Umbilical cord (tissue), 2 donors: ENCODE measurements at places on chromosomes 6 and 20. TPM values are rescaled to one million over a fixed set of nuclear protein-coding genes. Genes with fewer than 3 reads are reported as not detected.

PCED1A gene
- 16.9 TPM for total RNA-seq

GRCh38 chr6:21382821-21383449 is 210.6 kb upstream of the SOX4 start:
- no peak for DNase-seq

HTR1E gene
- total RNA-seq: 1.9 TPM

TREML2 gene
- 0.72 TPM for total RNA-seq

SOX18 gene
- total RNA-seq: 8.7 TPM

- no peak for DNase-seq
Measured at GRCh38 chr6:82711105-82711827, 347.6 kb downstream of the TPBG start.

SRXN1 gene
- 22.1 TPM for total RNA-seq

GRCh38 chr6:46207174-46207573 is 36.4 kb upstream of the ENPP5 start:
- DNase-seq: no peak

DNA sequence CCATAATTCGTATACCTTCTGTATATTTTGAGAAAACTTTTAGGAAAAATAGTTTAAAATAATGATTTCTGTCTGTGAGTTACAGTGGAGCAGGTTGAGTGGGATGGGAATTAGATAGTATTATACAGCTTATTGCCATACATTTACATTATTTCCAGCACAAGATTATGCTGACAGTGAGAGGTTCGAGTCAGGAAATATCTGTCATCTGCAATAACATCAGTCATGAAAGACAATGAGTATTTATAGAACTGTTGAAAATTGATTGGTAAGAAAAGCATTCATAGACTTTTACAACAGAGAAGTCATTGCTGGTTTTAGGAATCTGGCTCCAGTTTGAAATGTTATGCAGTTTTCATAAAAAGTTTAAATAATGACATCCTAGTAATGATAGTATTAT is 45.9 kb downstream of the FAM135A start:
- DNase-seq: no peak

DNA sequence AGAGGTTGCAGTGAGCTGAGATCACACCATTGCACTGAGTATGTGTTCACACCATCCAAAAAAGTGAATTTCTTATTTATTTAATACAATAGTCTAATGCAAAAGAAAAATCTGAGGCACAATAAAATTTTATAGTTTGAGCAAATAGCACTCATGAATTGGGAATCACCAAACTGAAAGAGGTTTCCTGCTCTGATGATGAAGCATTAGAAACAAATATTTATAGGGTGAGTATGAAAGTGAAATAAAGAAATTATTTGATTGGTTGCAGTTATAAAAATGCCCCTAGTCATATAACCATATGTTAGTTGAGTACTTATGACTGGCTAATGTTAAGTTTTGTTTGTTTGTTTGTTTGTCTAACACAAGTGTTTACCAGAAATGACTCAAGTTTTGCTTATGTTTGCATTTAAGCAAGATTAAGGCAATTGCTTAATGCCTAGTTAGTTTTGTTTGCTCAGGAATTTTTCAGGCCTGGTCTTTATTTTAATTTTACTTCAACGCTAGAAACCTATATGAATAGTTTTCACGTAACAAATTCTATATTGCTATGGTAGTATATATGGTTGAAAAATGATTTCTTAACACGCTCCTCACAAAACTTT is 151.5 kb upstream of the FAM83B start:
- no peak for DNase-seq
